ENCODE measurements at places on chromosomes 13 and 19. TPM values are rescaled to one million over a fixed set of nuclear protein-coding genes. Genes with fewer than 3 reads are reported as not detected.

The GPR183 gene
- 0.63 TPM for total RNA-seq

The ANKLE1 gene
- 0.57 TPM for total RNA-seq

The CYP4F3 gene
- total RNA-seq = not detected

The DCUN1D2 gene
- total RNA-seq = 19.5 TPM

DNA sequence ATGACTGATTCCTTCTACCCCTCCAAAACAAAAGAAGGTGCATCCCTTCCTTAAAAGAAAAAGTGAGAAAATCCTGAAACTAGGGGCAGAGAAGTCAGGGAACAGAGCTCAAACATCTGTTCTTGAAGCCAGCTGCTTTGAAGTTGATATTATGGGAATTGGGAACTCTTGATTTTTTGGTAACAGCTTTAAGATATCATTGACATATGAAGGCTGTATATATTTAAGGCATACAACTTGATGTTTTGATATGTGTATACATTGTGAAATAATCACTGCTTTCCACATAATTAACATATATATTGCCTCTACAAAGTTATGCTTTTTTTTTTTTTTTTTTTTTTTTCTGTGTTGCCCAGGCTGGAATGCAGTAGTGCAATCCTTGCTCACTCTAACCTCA is 117.1 kb downstream of the AKAP11 start:
- DNase-seq = no peak
